ENCODE measurements at places on chromosomes 7 and 10.

- no peak for DNase-seq
Measured at GRCh38 chr10:101031796-101032636, 982 bp downstream of the SFXN3 start.

- no peak for DNase-seq
Measured at GRCh38 chr7:116194115-116194514, 16.2 kb upstream of the TES start.

DNA sequence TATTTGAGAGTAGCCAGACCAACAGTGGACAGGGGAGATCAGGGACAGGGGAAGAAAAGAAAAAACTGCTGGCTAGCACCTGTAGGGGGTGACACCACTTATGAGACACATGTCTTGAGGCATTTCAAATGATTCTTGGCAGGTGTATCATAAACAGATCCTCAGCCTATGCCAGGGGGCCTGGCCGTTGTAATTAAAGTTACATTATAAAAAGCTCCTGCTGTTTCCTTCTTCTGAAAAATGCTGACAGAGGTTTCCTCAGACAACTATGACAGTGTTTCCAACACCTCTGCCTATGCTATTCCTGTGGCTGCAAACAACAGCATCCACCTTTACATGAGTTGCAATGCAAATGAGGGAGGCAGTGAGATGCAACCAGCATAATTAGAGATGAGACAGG is 281.0 kb upstream of the PTER start:
- DNase-seq = no peak

GRCh38 chr7:33422825-33423645 is 293.7 kb downstream of the BBS9 start:
- DNase-seq = no peak

- no peak for DNase-seq
Measured at GRCh38 chr10:22643775-22644174, 70.6 kb downstream of the PIP4K2A start.

DNA sequence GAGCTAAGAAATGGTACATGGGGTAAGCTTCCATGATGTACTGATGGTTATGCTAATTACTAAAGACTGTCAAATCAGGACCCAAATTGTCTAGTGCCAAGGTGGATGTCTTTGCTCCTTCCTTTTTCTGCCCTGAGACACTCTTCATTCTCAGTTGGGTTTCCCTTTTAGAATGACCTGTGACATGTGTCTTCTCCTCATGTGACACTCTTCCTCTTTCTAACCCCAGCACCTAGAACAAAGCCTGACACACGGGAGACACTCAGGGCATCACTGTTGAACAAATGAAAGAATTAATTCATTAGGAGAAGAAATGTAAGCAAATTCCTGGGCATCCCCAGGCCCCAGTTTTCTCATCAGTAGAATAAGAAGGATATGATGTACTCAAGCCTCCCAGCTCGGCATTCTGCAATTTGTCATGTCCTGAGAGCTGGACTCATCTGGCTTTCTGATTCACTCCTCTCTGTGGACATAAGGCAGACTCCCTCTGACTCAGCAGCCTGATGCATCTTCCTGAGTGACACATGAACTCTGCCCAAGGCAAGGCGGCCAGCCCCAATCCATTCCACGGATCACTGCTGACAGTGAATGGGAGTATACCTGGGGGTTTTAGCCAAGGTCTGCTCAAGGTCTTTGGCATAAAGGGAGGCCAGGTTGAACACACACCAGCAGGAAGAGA is 473.8 kb downstream of the KCNMA1 start:
- DNase-seq = no peak

DNA sequence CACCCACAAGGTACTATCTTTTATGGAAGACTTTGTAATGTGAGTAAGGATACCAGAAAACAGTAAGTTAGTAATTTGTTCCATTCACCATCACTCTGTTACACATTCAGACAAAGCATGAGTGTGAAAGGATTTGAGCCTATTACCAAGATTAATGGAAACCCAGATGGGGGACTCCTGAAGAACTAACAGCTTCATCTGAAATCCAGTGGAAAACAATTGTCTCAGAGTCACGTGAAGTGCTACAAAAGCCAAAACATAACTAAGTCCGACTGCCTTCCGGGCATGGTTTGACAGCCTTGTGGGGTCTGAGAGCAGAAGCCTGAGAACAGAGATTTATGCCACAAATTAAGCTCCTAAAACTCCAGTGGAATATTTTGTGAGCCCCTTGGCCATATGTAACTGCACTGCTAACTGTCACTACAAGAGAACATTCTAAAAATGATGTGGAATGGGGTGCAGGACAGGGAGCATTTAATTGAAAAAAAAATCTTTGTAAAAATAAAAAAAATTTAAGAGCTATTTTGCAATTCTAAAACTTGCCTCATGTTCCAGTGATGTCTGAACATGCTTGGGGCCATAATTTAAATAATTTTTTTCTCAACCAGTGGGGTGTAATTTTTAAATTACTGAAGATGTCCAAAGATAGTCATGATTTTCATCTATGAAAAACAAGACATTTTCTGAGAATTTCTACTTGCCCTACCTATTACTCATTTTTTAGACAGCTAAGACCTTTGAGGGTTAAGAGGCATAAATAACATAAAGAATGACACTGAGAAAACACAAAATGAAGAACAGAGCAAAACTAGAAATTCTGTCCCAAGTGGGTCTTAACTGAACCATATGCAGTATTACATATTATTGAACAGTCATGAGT is 555.0 kb downstream of the INHBA start:
- DNase-seq = no peak

GRCh38 chr10:13184730-13185514 is 23.6 kb downstream of the MCM10 start:
- DNase-seq = no peak

DNA sequence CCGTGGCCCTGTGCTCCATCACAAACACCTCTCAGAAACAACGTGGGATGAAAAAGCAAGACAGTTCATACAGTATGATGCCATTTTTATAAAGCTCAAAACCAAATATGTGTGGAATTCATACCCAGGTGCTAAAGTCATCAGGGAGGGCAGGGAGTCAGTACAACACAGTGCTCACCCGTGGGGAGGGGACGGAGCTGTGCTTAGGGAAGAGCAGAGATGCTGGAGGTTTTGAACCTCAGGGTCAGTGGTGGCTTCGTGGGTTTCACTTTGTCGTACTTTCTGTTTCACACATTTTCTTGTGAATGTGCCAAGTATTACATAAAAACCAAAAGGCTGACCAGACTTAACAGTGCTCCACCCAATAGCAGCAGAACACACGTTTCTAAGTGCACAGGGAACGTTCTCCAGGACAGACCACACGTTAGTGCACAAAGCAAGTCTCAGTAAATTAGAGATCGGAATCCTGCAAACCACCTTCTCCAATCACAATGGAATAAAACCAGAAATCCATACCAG is 21.2 kb downstream of the ZMIZ2 start:
- no peak for DNase-seq

DNA sequence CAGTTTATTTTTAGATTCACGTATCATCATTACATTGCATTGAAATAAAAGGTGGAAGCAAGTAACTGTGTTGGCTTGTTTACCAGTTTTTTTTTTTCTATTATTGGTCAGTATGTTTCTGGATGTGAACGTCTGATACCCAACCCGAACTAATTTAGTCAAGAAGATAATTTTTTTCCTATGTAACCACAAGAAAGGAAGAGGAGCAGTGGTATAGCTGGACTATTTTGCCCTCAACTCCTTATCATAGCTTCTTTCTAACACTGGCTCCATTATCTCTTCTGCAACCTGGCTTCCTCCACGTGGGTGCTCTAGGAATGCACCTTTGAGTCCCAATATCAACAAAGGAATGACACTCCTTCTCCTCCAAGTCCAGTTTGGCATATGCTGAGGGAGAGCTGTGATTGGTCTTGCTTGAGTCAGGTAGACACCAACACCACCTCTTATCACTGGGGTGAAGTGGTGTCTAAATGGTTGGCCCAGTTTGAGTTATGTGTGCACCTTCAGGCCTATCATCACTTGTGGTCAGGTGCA is 29.4 kb downstream of the OR9A2 start:
- DNase-seq = no peak

GRCh38 chr7:45007106-45007505 is 7.1 kb downstream of the CCM2 start:
- DNase-seq = no peak

DNA sequence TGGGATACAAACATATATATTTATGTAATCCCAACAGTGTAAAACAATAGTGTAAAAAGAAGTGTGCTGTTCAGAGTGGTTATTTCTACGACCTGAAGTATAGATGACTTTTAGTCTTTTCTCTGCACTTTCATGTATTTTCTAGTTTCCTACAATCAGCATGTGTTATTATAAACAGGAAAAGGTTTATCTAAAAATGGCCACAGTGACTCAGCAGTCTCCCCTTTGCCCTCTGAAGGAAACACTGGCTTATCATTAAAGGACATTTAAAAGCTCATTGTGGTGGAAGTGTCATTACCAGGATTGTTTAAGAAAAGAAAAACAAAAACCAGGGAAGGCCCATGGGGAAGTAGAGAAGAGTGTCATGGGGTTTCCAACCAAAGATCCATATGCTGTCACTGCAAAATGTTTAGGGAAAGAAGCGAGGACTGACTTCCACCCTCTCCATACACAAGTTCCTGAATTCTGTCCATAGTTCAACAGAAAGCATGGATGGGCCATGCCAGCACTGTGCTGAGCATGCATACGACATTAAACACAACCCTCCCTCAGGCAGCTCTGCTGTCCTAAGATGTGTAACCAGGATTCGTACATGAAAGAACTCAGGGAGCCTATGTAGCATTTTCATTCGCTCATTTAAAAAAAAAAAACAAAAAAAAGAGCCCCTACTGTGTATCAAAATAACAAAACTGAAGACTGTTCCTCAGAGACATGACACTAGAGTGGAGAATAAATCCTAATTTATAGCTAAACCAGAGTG is 10.2 kb downstream of the CYREN start:
- no peak for DNase-seq

GRCh38 chr10:76026176-76026771 is 594.9 kb downstream of the LRMDA start:
- DNase-seq = no peak

DNA sequence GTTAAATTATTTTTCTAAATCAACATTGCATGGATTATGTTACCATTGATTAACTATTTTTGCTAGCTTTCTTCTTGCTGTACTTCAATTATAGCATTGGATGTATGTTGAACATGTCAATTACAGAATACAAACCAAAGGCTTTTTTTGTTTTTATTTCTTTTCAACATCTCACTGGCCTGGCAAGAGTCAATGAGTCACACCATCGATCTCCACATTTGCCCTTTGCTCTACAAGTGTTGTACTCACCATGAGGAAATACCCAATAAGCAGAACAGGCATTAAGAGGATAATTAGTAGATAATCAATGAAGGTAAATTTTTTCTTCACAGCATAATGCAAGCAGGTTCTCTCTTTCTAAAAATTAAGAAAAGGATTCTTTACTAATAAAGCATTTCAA is 23.3 kb downstream of the ANKRD22 start:
- DNase-seq = no peak

GRCh38 chr7:108660465-108660864 is 90.8 kb downstream of the DNAJB9 start:
- no peak for DNase-seq

GRCh38 chr7:116862951-116863670 is 724 bp downstream of the CAPZA2 start:
- no peak for DNase-seq

DNA sequence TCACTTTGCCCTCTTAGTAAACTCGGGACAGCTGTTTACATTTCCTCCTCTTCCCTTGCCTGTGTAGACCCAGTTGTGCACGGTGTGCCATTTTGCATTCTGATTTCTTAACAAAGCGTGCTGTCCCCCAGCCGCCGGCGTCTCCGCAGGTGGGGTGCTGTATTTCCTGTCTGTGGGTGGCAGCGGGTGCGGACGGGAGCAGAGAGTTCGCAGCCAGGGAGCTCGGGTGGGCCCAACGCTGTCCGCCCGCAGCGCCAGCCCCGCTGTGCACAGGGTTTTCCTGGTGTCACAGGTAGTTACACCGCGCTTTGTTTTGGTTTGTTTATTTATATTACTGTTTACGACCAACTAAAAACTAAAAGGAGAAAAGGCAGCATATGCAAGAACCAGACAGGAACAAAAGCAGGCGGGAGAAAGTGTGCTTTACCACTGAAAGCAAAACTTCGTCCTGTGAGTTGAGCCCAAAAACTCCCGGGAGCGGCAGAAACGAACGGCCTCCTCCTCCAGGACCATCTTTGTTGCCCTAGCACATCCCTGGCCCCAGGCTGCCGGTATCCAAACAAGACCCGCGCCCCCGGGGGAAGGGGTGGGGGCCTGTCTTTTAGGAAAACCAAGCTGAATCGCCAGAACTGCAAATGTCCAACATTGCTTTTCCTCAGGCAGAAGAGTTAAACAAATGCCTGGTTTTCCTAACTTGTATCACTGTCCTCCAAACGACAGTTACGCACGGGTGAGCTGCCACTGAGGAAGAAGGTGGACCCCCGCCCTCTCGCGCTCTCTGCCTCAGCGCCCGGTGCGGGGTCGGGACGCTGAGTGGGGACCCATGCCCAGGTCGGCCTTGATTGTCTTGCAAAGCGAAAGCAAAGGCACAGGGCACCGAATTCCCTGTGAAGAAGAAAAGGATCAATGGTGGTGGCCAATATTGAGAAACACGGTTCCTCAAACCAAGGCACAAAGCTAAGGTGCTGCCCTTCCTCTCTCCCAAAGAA is 45.9 kb upstream of the DRGX start:
- DNase-seq = no peak

DNA sequence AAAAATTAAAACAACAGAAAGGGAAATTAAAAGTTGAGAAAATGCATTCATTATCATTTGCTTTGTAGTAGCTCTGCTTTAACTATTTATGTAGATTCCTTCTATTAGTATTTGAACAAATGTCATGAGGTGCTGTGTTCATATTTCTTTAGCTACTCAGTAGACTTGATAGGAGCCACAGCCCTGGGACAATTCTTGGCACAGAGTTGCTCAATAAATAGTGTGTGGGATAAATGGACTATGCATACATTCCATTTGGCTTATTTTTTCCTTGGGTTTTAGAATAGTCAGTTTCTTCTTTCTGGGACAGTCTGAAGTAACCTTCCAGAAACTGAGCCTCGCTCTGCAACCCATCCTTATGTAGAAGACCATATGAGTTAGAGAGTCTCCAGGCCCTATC is 13.4 kb downstream of the RPP30 start:
- no peak for DNase-seq

DNA sequence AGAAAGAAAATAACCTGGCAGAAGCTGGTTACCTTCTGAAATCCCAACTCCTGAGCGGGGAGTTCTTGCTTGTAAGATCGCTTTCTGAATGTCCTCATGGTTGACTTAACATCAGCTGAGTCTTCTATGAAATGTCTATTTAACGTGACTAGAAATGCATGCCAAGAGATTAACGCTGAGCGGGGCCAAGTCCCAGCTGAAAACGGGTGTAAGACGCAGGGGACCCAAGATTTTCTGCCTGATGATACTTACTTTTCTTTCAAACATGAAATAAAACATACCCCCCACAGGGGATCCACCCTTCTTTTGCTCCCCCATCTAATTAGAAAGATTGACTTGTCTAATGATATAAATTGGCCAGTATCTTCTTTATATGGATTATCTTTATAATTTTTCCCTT is 14.9 kb downstream of the OR9A2 start:
- no peak for DNase-seq

- no peak for DNase-seq
Measured at GRCh38 chr10:24992512-24993133, 23.3 kb downstream of the ENKUR start.
